Jurkat, Clone E6-1 (cell line): ENCODE measurements at places on chromosomes 11 and 22.
A peak's percentile ranks its signal among the peaks of the same experiment; 100 is the strongest.

DNA sequence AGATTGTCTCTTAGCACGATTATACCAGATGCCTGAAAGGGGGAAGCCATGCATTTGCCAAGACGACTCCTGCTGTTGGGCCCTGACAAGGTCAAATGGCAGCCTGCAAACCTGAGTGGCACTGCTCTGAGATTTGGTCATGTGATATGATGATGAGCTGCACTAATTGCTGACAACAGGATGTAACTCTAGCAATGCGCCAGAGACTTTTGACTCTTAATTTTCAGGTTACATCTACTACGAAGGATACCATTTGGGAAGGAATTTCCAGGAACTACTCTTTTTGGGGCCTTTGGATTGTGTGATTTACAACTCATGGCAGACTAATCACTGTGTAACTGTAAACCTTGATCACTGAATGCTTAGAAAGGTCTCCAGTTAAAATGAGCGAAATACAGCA lies 13.1 kb downstream of the TREH start:
- DNase-seq = no peak

DNA sequence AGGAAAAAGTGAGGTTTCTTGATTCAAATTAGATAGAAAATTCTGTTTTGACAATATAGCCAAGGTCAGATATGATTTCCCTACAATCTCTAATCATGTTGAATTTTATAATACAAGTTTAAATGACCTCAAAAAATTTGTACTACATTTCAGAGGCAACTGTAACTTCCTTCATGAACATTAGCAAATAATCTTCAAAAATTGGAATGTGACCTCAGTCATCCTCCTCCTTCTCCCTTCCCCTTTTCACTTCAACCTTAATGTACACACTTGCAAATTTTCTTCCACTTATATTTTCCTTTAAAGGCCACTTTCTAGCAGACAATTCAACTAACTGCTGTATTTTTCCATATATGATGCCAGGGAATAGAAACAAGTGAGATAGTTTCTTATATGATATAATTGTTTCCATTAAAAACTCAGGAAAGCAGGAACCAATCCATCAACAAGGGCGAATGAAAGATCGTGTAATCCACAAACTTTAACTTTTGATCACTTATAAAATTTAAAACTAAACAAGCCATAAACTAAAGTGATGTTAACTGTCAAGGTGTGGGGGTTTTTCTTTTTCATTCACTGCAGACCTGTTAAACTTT lies 60.3 kb downstream of the MAML2 start:
- DNase-seq = no peak

DNA sequence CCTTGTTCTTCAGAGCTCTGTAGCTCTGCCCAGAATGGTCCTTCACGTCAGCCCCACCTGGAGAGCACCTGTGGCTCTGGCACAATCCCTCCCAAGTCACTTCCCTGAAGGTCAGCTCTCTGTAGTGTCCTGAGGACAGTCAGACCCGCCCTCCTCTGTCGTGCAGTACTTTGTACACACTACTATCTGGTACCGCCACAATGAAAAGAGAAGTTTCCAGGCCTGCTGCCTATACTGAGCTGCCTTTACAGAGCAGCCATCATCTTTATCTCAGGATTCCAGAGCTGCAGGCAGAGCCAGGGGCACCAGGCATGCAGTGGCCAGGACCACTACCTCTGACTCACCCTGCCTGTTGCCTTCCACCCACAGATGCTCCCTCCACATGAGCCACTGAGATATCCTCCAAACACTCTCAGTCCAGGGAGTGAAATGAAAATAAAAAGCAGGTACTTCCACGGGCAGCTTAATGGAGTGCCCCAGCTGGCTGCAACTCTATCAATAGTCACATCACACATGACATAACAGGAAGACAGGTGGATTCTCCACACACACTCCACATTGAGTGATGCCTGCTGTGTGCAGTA lies 7.3 kb downstream of the PACSIN2 start:
- DNase-seq = no peak

- peak; percentile 6 for DNase-seq
Measured at GRCh38 chr11:100010393-100010792, 676.7 kb upstream of the ARHGAP42 start.

- no peak for DNase-seq
Measured at GRCh38 chr11:46676436-46677158, 23.8 kb downstream of the ARHGAP1 start.
